ENCODE measurements at places on chromosomes 12 and 14.

GRCh38 chr12:109677279-109677691, 36.3 kb upstream of the FAM222A start:
- DNase-seq, result no peak

DNA sequence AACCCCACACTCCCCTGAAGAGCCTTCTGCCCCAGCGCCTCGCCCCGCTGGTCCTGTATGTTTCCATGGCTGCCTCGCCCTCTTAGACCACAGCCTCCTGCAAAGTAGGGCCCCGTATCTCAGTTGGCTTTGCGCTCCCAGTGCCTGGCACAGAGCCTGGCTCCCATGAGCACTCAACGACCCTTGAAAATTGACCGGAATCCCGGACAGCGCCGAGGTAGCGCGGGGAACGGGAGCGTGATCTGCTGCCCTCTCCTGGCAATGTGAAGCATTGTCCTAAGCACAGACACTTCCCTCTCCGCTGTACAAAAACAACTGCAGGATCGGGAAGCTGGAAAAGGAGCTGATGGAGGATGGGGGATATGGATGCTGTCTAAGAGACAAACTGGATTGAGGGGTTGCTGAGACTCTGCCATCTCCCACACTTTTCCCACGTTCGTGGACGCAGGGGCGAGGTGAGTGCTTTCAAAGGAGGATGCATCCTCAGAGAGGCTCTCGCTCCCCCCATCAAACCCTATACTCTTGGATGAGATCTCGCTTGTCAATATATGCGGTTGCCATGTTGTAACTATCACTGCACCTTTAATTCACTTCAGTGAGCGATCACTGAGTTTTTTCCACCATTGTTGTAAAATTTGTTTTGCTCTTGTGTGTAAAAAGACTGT, 10.7 kb upstream of the FKBP4 start:
- peak; percentile 19 for DNase-seq

- DNase-seq, result no peak
Measured at GRCh38 chr12:27571463-27571862, 47.5 kb downstream of the PPFIBP1 start.

DNA sequence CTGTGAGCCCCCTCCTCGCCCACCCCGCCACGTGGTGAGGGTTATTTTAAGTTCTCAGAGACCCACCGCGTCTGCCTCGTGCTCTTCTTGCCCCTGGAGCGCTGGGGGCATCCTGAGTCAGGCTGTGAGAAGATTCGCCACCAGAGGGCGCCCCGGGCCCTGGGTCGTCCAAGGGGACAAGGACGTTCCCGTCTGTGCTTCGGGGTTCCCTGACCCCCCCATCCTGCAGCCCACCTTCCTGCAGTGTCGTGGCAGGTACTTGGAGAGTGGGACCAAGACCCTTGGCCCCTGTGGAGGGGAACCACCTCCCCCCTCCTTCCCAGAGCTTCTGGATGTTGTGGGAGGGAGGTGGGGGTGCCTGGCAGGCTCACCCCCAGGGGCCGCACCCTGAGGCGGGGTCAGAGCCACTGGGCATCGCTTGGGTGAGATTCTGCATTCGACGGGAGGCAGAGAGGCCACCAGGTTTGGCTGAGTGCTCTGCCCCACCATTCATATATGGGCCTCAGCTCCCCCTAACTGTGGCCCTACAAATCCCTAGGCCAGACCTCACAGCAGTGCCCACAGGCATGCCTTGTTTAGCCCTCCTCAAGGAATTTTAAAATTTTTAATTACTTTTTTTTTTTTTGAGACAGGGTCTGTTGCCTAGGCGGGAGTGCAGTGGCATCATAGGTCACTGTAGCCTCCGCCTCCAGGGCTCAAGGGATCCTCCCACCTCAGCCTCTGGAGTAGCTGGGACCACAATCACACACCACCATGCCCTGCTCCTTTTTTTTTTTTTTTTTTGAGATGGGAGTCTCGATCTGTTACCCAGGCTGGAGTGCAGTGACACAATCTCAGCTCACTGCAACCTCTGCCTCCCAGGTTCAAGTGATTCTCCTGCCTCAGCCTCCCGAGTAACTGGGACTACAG, 17.0 kb downstream of the RHOF start:
- DNase-seq, result peak; percentile 69

DNA sequence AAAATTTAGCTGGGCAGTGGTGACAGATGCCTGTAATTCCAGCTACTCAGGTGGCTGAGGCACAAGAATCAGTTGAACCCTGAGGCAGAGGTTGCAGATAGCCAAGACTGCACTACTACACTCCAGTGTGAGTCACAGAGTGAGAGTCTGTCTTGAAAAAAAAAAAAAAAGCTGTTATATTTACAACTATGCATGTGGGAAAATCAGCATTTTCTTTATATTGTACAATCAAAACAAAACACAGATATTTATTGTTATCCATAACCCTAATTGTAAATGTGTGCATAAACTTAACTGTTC, 12.5 kb downstream of the C1R start:
- no peak for DNase-seq

DNA sequence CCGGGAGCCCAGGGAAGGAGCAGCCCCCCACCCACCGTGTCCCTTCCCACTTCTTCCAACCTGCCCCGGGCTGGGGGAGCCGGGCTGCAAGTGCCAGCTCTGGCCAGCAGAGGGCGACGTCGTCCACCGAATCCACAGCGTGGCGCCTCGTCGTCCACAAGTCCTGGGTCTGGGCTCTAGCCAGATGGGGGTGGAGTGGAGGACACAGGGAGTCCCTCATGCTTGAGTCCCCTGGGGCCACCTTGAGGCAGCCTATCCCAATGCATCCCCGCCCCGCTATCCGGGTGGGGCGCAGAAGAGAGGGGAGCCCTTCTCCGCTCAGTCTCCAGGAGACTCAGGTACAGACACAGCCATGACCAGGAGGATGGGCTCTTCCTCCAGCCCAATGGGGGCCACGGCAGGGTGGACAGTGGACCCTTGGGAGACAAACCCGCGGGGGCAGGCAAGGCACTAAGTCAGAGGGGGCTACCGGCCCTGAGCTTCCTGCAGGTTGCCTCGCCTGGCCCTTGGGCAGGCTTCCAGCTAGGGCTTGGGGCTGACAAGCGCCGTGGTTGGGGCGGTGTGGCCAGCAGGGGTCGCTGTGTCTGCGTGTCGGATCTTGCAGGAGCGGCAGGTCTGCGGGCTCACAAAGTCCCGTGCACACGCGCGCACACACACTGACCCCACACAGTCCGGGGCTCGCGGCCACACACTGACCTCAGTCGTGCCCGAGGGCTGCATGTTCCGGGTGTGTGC, 5.5 kb downstream of the AQP5 start:
- DNase-seq, result peak; percentile 93

- no peak for DNase-seq
Measured at GRCh38 chr14:94367347-94368242, 20.8 kb downstream of the SERPINA1 start.

DNA sequence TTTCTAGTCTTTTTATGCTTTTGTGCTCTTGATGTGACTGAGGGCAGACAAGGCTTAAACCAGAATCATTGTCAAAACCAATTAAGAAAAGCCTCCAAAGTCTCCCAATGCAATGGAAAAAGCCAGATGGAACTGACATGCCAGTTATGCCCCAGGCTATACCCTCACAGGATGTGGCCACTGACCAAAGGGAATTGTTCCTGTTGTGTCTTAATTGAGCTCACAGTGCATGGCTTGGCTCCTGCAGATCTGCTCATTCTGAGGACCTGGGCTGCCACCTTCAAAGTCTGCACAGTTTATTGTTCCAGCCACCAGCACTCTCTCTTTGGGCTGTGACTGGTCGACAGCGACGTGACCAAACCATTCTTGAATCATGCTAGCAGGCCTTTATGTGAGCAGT, 17.1 kb upstream of the BICD1 start:
- DNase-seq, result no peak

DNA sequence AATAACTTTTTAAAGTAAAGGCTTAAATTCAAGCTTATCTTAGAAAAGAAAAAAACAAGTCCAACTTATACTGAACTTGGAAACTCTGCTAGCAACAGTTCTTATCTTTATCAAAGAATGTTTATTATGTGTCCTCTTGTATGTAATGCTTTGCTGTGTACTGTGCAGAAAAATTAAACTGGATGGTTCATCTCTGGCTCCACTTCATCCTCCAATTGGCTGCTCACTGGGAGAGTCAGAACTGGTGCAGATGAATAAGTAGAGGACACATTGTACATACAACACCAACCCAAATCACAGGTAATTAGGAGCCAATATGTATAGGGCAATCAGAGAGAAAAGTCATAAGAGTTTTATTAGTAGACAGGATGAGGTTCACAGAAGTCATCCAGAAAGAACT, 123.6 kb upstream of the NAP1L1 start:
- DNase-seq, result no peak

DNA sequence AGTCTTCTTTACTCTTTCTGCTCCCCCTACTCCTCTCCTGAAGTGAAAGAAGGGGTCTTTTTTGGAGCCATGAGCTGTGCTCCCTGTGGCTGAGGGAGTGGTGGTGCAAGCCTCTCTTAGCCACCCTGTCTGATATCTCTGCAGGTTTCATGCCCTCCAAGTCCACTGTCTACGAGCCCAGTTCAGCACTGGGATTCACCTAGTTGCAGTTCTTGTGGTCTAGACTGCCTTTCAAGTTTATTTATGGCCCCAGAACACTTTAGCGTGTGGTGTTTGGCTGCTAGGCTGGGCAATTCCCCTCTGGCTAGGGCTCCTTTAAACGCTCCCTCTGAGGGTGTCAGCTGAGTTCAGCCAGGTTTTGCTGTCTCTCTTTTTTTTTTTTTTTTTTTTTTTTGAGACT, 908.6 kb downstream of the TRHDE start:
- DNase-seq, result no peak
